ENCODE measurements at places on chromosomes 6 and 20.

DNA sequence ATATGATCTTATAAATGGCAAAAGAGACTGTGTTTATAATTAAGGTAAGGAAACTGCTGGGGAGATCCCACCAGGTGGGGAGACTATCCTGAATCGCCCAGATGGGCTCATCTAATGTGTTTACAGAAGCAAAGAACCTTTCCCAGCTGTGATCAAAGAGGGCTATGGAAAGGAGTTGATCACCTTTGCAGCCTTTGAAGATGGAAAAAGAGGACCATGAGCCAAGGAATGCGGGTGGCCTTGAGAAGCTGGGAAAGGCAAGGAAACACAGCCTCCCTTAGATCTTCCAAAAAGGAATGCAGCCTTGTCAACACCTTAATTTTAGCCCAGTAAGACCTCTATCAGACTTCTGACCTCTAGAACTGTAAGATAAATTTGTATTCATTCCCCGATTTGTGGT, 66.5 kb upstream of the ADGRG6 start:
- no peak for DNase-seq

DNA sequence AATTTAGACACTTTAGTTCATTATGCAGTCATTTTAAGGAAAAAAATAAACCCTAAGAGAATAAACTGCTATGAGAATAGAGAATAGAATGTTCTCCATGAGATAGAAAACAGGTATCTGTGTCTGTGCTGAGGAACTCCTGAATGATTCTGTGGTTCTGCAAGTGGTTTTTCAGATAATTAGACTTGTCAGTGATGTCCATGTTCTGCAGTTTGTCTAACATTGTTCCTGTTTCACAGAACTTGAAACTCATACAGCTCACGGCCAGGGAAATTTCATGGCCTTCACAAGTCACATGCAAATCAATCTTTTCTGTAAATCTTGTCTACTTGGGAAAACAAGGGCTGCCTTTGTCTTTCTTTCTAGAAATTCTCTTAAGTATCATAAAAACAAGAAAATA, 73.4 kb upstream of the HMGCLL1 start:
- no peak for DNase-seq

DNA sequence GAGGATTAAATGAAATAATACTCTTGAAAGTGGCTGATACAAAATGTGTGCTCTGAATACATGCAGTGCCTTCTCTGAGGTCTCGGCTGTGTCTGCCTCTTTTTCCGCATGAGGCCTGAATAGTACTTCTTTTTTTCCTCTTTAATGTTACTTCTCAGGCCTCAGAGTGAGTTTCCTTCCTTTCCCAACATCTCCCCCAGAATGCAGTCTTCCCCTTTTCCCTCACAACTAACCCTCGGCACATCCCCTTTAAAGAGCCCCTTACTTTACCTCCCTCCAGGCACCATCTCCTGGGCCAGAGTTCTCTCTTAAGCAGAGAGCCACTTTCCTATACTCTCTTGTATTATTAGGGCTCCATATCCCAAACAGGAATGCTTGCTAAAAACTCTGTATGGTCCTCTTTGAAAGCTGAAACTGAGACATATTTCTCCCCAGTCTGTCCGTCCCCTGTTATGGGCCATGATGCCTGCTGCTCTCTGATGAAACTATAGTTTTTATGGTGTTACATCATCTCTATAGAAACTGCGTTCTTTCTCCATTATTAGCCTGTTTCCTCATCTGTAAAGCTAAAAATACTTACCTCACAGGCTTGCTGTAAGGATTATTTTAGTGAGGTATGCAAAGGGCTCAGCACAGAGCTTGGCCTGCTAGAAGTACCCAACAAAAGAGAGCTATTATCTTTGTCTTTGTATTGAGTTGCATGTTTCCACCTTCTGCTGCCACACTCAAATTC, 2.3 kb downstream of the PLAGL2 start:
- DNase-seq = no peak

DNA sequence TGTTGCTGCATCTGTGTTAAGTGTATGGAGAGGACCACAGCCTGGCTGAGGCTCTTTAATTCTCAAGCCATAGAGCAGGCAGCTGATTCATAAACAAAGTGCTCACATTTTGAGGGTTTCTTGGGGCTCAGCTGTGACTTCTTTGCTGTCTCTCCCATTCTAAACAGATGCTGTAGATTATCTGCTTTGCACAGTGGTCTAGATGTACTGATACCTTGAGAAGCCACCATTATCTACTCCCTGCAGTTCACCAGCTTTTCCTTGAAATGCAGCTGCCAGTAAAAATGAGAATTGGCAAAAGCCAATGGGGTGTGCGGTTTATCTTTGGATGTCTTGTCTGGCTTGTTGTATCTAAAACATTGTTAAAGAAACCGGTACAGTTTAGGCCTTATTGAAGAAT, 5.2 kb upstream of the CNR1 start:
- no peak for DNase-seq

DNA sequence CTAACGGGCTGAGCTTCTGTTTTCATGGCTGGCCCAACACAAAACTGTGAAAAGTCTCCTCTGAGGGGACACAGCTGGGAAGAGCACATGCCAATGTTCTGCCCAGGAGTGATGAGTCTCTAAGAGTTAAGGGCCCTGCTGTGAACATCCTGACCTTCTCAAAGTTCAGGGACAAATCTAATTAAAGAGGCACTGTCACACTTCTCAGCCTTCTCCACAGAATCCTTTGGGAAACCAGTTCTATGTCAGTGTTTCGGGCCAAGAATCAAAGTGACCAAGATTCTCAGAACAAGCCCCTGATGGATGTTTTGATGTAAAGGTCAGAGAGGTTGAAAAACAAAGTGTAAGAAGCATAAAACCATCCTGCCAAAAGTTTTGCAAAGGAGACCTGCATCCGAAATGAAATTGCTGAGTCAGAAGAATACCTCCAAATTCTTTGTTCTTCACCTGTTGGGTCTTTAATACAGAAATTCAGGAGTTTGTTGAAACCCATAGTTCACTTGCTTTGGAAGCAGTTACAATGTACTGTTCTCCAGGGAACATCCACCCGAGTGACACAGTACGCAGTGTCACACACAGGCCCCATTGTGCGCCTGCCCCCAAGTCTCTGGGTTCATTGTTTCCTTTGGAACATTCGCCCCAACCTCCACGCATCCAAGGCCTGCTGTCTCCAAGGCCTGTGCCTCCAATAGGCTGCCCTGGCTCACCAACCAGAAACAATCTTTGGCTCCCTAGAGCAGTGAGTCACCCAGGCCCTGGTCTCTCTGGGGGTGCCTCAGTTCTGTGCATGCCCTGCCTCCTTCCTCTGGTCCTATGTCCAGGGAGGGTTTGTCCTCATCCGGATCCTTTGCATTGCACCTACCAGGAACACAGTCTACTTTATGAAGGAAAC, 65.5 kb upstream of the QKI start:
- DNase-seq = no peak

DNA sequence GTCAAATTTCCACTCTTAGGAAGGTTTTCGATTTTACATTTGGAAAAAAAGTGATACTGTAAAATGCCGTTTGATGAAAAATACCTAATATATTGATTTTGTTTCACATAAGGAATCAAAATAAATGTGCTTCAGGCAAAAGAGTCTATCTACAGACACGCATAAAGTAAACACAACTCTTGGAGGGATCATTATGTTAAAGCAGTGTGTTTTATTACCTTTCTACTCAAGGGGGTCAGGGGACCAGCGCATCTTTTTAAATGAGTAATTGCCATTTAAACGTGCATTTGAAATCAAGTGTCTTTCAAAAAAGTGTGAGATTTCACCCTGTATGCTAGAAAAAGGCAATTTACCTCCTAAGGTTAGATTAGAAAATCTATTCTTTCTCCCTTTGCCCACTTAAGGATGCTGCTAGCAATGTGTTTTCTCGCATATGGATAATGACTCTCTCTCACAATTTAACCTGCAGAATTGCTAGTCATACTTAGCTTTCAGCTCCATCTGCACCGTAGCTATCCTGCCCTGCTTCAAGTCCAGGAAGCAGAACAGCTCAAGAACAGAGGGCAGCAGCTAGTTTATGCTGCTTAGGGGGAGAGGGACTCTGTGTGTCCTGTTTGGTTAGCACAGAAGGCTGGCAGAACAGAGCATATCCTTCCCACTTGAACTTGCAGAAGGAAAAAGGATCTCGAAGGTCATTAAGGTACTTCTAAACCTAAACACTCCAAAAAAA, 35.0 kb downstream of the NKAIN2 start:
- DNase-seq = no peak

DNA sequence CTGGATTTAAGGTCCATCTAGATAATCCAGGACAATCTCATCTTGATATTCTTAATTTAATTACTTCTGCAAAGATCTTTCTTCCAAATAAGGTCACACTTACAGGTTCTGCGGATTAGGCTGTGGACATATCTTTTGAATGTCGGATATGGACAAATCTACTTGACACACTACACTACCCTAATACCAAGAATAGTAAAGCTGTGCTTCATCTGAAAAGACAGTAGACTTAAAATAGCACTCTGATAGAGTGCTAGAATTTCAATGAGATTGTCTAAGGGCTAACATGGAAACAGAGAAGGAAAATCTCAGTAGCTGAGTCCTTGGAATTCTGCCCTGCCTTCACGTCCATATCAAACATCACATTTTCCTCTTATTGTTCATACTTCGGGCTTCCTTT, 1238.0 kb downstream of the EPHA7 start:
- DNase-seq = no peak
